ENCODE measurements at places on chromosomes 2 and 18.

- DNase-seq, result no peak
Measured at GRCh38 chr2:65622951-65623535, 190.6 kb upstream of the SPRED2 start.

GRCh38 chr2:15729709-15730544 lies 138.3 kb downstream of the DDX1 start:
- DNase-seq, result no peak

GRCh38 chr2:143697744-143698143 lies 568.5 kb downstream of the ARHGAP15 start:
- no peak for DNase-seq

- no peak for DNase-seq
Measured at GRCh38 chr18:59324623-59324971, 6.1 kb upstream of the CPLX4 start.

DNA sequence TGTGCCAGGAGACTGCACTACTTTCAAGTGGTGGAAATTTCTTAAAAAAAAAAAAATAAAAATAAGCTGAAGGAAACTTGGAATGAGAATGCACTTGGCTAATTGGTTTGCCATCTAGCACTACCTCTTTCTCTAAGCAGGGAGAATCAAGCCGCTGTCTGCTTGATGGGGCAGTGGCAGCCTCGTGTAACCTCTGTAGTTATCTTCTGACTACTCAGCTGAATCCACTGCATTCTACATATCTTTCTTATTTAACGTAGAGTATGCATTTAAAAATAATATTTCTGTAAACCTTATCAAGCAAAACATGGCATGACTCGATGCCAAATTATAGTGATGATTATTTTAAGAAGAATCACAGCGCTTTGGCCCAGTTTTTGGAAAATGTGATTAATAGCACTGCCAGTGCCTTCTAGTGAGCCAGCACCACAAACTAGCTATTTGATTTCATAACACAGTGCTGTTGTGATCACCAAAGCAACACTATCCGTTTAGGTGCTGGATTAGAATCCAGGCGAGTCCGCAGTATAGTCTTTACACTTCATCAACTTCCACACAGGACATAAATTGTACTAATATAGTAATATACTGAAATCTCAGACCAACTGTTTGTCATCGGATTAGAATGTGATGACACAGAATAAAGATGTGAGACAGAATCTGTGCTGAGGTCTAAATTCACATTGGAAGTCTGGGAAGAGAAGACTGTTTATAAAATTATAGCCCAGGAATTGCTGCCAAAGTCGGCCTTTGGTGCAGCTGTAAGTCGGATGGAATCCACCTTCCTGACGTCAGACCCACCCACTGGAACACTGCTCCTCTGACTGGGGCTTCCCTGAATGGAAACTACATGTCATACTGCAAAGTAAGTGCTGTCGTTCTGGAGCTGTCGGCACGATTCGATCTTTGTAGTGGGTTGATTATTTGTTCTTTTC lies 136.5 kb upstream of the ETAA1 start:
- DNase-seq, result no peak

All from CD4-positive, alpha-beta T cell treated with Interleukin-21 for 1 hour (primary cell).